ENCODE measurements at places on chromosomes 6 and 20.
A peak's percentile ranks its signal among the peaks of the same experiment; 100 is the strongest.

DNA sequence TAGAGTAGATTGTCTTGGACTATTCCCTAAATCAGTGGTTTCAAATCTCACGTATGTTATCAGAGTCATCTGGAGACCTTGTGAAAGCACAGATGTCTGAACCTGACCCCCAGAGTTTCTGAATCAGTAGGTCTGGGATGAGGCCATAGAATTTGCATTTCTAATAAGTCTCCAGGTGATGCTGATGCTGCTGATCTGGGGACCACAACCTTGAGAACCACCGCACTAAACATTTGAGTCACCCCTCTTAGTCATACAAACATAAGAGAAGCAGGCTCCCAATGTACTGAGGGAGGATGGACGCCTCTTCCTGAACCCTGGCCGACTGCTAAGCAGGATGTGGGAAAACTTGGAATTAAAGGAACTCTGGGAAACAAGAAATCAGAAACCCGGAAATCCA, 187.8 kb upstream of the PRDM1 start:
- peak; percentile 35 for DNase-seq

GRCh38 chr6:29839917-29840316, 12.3 kb downstream of the HLA-G start:
- DNase-seq: no peak

- DNase-seq: peak; percentile 92
Observed at GRCh38 chr20:1827974-1828785, 67.0 kb upstream of the SIRPA start.

DNA sequence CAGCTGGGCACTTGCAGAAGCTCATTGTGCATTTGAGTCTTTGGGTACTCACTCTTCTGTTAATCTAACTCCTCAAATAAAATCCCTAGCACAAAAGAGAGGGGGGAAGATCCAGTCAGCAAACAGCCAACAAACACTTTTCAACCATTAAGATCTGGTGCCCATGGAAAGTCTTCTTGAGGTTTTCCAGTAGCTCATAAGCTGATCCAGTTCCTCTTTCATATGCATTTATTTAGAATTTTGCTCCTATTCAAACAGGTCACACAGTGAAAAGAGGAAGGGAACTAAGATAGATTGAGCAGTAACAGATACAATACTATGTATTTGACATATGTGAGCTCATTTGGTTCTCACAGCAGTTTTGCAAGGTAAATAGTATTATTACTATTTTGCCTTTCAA, 38.6 kb downstream of the HLA-DPB1 start:
- no peak for DNase-seq

GRCh38 chr20:61045876-61046585, 206.0 kb upstream of the CDH4 start:
- no peak for DNase-seq

DNA sequence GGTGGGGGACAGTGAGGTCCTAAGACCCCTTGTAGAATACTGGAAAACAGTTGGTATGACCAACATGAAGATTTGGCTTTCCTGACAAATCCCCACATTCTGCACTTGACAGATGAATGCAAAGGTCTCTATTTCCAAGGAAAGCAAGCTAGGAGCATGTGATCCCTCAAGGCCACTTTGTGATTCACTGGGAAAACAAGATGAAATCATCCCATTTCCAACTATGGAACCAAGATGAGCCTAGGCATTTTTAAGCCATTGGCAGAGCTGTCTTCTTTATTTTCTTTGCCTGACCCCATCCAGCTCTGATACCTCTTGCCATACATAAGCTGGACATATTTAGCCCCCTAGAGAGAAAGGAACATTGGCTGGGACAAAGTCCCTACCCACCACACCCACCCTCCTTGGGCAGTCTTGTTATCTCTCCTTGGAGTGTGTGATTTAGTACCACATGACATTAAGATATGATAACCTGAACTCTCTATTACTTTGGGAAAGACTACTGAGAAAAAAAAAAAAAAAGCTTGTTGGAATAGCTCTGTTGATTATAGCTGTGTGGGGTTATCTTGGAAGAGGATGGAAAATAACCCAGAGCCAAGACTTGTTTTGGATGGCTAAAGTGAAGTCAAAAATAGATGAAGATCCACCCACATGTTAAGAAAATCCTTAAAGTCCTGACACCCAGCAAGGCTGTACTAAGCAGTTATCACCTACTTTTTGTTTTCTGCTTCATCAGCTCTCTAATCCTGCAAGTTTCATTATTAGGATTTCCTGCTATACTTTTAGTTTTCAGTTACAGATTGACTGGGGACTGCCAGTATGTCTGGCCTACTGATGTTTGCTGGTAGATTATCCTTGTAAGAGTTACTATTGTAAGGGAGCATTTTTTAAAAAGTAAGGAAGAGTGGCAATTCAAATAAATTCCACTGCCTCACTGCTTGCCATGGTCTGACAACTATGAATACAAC, 90.1 kb upstream of the PREP start:
- DNase-seq: peak; percentile 20

GRCh38 chr6:45027126-45027525, 301.0 kb upstream of the RUNX2 start:
- no peak for DNase-seq

DNA sequence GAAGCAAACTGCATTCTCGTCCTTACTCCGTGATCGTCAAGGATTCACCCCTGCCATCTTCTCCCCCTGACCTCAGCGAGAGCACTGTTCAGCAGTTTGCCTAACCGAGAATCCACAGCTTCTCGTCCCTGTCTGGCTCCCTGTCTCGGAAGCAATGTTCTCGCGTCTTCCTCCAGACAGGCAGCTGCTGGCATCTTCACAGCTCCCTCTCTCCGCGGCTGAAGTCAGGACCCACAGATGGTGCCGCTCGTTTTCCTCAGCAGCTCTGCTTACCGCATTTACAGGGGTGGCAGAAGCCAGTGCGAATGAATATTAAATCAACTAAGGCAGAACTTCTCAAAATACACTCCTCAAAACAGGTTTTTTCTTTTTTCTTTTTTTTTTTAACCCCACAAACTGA, 18.9 kb upstream of the SLC22A2 start:
- no peak for DNase-seq
